CD4-positive, alpha-beta T cell treated with Interleukin-21 for 1 hour (primary cell): ENCODE measurements at places on chromosomes 13 and 19.
A peak's percentile ranks its signal among the peaks of the same experiment; 100 is the strongest.

GRCh38 chr19:35342430-35342829, 5.3 kb upstream of the FFAR1 start:
- DNase-seq, result no peak

DNA sequence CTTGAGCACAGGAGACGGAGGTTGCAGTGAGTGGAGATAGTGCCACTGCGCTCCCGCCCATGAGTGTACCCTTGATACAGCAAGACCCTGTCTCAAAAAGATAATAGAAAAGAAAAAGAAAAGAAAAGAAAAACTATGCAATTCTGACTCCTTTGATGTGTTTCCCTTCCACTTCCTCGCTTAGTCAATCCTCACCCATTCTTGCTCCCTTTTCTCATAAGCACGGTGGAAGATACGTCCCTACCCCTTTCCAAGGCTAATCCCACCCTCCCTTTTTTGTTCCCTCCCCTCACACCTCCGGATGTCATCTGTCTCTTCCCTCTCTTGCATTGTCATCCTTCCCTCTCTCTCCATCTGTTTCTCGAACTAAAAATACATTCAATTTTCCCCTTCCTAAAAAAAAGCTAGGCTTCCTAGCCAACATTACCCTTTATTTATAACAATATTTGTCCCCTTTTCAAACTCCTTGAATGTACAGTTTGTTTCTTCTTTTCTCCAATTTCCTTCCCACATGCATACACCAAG, 40.5 kb upstream of the ITM2B start:
- no peak for DNase-seq

DNA sequence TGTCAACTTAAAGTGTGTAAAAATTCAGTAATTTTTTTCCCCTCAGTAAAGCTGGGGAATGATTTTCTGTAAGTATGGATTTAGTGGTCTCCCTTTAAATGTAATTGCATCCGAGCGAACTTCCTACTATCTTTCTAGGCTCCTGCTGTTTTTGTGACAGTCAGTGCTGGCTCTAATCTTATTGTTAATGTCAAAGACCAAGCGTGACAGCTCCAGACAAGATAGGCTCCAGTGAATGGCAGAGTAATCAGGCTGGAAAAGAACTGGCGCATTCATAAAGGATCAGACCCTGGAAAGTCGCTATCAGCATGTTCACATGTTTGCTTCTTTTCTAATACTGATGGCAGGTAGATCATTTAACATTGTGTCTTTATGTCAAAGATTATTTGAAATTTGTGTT, 908.0 kb upstream of the ATXN8OS start:
- DNase-seq, result no peak

- DNase-seq, result no peak
Observed at GRCh38 chr19:41386442-41386841, 10.1 kb downstream of the TMEM91 start.

GRCh38 chr13:113147206-113147605, 11.2 kb upstream of the PROZ start:
- DNase-seq, result no peak

- no peak for DNase-seq
Observed at GRCh38 chr13:33168321-33168960, 117.1 kb downstream of the STARD13 start.

GRCh38 chr13:111239764-111240670, 80.4 kb upstream of the TEX29 start:
- DNase-seq, result no peak

- DNase-seq, result peak; percentile 97
Observed at GRCh38 chr19:12294249-12295158, at the start of gene ZNF44. Gene ZNF44 (minus strand): TSS chr19:12294883. CDS start chr19:12294694, 189 bp downstream.

DNA sequence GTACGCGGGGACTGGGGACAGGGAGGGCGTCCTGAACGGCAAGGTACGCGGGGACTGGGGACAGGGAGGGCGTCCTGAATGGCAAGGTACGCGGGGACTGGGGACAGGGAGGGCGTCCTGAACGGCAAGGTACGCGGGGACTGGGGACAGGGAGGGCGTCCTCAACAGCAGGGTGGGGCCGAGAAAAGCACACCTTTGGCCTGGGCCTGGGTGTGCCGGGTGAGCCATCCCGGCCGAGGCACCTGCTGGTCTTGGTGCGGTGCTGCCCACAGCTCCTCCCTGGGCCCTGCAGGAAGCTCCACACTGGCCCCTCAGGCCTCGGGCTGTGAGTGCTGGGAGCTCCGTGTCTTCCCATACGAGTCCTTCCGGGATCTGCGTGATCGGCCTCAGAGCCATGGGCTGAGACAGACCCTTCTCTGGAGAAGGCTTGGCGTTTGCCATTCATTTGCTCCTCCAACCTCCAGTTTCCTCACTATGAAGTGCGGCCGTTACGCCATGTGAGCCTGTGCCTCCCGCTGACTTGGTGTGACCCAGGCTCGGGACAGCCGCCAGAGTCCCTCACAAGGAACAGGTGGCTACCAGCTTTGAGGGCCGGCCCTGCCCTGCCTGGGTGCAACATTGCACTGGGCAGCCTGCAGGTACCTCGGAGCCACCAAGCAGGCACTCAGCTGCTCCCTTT, 7.8 kb upstream of the ZNF554 start:
- no peak for DNase-seq
